ENCODE measurements at places on chromosomes 12 and 14. TPM values are rescaled to one million over a fixed set of nuclear protein-coding genes. Genes with fewer than 3 reads are reported as not detected.
A peak's percentile ranks its signal among the peaks of the same experiment; 100 is the strongest.

Gene RPS29
- 895 TPM for total RNA-seq

Gene SPRING1
- 10.7 TPM for total RNA-seq

Gene CLEC9A
- total RNA-seq, result not detected

Gene LRRC10
- total RNA-seq, result 19.6 TPM

Gene KRAS
- total RNA-seq, result 14.9 TPM

Gene PLXNC1
- total RNA-seq, result 4.1 TPM

Gene TC2N
- total RNA-seq, result 9.8 TPM

DNA sequence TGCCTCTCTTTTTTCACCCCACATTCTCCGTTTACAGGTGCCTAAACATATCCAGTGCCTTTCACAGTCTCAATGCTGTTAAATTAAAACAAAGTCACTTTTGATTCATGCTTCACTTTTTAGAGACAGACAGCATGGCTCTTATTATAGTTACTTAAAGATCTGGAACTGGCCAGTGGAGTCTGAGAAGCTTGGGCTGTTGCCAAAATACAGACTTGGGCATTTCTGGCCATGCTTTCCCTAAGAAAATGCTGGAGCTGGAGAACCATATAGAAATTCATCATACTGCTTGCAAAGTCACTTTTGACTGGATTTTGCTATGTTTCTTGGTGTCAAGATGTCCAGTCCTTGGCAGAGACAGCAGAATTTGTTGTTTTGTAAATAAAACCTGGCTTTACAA is 12.2 kb upstream of the GPR68 start:
- no peak for DNase-seq

- DNase-seq, result peak; percentile 54
Observed at GRCh38 chr12:27506645-27507189, 17.3 kb upstream of the PPFIBP1 start.

- DNase-seq, result no peak
Observed at GRCh38 chr12:124663771-124664366, 96.5 kb upstream of the NCOR2 start.

- no peak for DNase-seq
Observed at GRCh38 chr14:80780500-80780899, 161.0 kb downstream of the CEP128 start.

DNA sequence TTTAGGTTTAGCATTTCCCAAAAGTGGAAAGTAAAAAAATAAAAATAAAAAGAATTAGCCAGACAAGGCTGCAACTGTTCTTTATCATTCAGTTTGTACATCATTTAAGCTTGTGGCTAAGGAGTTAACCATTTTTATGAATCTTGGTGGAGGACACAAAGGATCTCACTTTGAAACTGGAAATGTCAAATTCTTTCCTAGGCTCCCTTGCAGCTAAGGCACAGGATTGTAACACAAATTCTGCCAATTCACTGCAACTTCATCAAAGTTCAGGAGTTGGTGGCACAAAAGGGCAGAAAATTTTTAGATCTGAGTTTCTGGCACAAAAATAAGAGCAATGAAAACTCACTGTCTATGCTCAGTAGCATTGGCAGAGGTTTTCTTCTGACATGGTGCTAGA is 211.2 kb upstream of the SYT10 start:
- DNase-seq, result no peak

GRCh38 chr14:94640721-94641631 is 28.8 kb downstream of the SERPINA3 start:
- DNase-seq, result no peak

- no peak for DNase-seq
Observed at GRCh38 chr12:79982086-79983062, 47.5 kb upstream of the PPP1R12A start.

- no peak for DNase-seq
Observed at GRCh38 chr14:72947366-72948160, 21.3 kb downstream of the DCAF4 start.

DNA sequence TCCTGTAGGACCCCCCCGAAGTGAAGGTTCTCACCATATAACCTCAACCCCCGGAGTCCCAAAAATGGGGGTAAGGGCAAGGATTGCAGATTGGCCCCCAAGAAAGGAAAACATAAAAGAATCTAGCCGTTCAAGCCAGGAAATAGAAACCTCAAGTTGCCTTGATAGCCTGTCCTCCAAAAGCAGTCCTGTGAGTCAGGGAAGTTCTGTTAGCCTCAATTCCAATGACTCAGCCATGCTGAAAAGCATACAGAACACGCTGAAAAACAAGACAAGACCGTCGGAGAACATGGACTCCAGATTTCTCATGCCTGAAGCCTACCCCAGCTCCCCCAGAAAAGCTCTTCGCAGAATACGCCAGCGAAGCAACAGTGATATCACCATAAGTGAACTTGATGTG is 344.2 kb upstream of the RGS6 start:
- DNase-seq, result no peak

DNA sequence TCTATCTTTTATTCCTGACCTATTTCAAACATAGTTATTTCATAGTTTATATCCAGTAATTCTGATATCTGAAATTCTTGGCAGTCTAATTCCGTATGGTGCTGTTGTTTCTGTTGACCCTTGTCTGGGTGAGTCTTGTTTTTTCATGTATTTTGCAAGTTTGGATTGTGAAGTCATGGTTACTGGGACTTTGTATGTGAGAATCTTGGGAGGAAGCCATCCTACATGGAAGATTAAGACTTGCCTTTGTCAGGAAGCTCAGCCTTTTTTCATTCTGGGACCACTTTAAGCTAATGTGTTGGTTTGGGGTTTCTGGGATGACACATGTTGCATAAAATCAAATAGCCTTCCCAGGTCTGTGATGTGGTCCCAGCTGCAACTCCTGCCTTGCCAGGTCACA is 191.6 kb upstream of the E2F7 start:
- DNase-seq, result no peak

DNA sequence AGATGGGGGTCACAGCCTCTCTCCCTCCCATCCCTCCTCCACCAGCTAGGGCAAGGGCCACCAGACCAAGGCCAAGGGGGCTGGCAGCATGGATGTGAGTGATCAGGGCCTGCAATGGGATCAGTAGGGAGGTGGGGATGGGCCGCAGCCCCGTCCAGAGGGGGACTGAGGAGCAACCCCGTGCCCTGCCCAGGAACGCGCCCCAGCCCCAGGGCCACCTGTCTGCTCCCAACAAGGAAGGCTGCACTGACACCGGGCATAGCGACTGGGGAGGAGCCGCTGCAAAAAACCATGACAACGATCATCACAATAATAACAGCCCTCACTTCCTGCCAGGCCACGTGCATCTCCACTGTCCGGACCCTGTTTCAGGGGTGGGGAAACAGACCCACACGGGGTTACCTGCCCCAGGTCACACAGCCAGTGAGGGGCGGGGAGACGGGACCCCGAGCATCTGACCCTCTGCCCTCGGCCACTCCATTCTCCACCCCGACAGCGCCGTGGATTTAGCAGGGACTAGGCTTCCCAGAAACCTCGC is 24.3 kb downstream of the NCOR2 start:
- DNase-seq, result no peak

DNA sequence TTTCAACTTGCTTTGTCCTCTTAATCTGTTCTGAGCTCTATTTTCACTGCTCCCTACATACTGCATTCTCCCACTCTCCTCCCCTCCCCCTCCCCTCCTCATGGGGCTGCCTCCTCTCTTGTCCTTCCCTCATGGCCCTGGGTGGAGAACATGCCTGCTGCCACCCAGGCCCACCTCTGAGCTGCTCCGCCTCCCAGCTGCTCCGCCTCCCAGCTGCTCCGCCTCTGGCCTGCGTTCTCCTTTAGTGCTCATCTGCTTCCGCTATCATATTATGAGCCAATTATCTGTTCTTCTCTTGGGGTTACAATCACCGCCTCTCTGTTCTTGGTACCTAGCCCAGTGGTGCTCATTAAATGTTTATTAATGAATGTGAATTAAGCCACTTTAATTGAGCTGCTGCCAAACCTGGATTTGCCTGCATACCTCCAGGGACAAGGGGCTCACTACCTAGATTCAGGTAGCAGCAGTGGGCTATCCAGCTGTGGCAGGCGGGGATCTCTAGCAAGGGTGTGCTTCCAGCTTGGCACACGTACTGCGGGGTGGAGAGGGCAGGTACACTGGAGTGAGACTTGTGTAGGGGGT is 32.0 kb upstream of the FAM181A start:
- no peak for DNase-seq

- DNase-seq, result no peak
Observed at GRCh38 chr12:85821759-85822158, 14.4 kb downstream of the RASSF9 start.

GRCh38 chr12:57153415-57153997 is 6.1 kb upstream of the LRP1-AS start:
- no peak for DNase-seq

DNA sequence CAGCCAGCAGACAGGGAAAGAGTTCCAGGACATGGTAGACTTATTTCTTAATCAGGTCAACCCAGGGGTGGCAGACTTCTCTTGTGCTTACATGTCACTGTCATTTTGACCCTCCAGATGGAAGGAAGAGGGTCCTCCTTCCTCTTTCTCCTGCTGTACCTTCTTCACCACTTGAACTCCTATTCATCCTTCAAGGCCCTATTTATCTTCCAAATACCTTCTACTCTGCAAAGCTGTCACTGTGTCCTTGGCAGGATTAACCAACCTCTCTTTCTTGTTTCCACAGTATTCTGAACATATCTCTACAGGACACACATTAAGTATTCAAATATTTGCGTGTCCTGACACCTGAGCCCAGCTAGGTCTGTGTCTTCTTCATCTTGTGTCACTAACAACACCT is 163.1 kb downstream of the DICER1 start:
- no peak for DNase-seq
